Activated T-helper 17 cell treated with anti-CD3 and anti-CD28 coated beads, Interleukin-2, amount 50 U/mL, for 72 hours (primary cell): ENCODE measurements at places on chromosomes 1 and 21. TPM values are rescaled to one million over a fixed set of nuclear protein-coding genes. Genes with fewer than 3 reads are reported as not detected.

TMIGD3 gene
- 0.41 TPM for total RNA-seq

- H3K4me1 ChIP-seq: no peaks in the 10 kb centered on the region
- H3K4me3 ChIP-seq: no peak overlapping the region
- H3K27me3 ChIP-seq: peaks cover 78% of the 10 kb centered on the region
- no peak overlapping the region for H3K27ac ChIP-seq
- no peaks in the 10 kb centered on the region for H3K36me3 ChIP-seq
Observed at GRCh38 chr1:165345502-165345901, 11.0 kb downstream of the LMX1A start.

DNA sequence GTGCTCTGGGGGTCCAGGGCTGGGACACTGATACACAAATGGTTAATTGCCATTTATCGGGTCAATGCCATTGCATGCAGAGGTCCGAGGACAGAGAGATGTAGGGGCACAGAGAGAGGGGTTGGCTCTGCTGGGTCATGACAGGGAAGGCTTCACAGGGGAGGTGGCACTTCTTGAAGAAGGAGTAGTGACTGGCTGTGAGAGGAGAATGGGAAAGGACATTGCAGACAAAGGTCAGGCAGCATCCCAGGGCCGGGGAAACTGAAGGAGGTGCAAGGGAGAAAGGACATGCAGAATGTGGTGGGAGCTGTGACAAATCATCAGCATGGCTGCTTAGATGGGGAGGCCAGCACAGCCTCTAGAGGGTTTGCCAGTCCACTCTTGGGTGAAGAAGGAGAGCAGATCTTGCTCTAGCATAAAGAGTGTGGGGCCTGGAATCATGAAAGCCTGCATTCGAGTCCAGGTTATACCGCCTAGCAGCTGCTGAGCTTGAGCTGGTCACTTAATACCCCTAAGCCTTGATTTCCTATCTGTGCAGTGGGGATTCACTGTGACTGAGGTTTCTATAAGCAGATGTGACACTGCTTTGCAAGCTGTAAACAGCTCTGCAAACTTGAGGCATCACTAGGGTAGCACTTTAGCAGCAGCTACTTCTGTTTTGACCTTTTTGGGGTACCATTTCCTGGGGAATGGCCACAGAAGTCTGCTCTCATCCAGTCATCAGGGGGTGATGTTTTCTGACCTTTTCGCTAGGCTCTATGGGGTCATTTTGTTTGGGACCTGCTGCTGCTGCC lies 59.2 kb upstream of the EPS8L3 start:
- H3K36me3 ChIP-seq: no peaks in the 10 kb centered on the region
- peak overlapping the region; percentile 45 for H3K4me3 ChIP-seq
- H3K27ac ChIP-seq: peak overlapping the region; percentile 76
- peak; percentile 41 for ATAC-seq
- no peaks in the 10 kb centered on the region for H3K27me3 ChIP-seq

CDK18 gene
- 0.91 TPM for total RNA-seq

GNG4 gene
- 0.32 TPM for total RNA-seq

DNA sequence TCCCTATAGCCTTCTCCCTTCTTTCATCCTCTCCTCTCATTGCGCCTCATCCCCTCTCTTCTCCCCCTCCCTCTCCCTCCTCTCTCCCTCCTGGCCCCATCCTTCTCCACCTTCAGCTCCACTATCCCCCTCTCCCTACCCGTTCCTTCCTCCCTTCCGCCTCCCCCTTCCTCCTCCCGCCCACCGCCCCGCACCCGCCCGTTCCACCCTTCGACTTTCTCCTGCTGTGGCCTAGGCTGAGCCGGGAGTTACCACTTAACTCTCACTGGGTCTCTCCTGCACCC lies 1.6 kb downstream of the NPR1 start:
- no peak for ATAC-seq
- H3K4me3 ChIP-seq: peak overlapping the region; percentile 73
- peaks cover 42% of the 10 kb centered on the region for H3K27me3 ChIP-seq
- no peak overlapping the region for H3K27ac ChIP-seq

CYP4A11 gene
- total RNA-seq: not detected

C1QTNF12 gene
- 7.5 TPM for total RNA-seq

ILDR2 gene
- 5.0 TPM for total RNA-seq

DNA sequence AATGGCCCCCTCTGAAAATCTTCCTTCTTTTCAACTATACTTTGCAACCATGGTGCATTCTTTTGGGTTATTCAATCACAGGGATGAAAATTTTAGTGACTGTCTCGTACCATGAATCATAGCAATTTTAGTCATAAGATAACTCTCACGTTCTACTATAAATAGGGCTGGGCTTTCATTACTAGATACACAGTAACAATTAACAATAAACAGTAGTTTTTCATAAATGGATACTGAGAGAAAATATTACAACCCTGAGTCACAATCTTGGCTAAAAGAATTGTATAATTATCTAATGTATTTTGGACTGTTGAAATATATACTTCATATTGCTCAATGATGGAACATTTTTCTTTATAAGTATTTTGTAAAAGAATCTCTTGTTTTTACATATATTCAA lies 96.1 kb downstream of the TEX35 start:
- H3K4me3 ChIP-seq: no peak overlapping the region
- no peaks in the 10 kb centered on the region for H3K4me1 ChIP-seq
- no peak overlapping the region for H3K27ac ChIP-seq
- ATAC-seq: no peak
- no peaks in the 10 kb centered on the region for H3K36me3 ChIP-seq

- H3K27ac ChIP-seq: no peak overlapping the region
- H3K27me3 ChIP-seq: no peaks in the 10 kb centered on the region
- peak; percentile 40 for ATAC-seq
Observed at GRCh38 chr1:173062150-173062938, 11.6 kb upstream of the TNFSF18 start.

DNA sequence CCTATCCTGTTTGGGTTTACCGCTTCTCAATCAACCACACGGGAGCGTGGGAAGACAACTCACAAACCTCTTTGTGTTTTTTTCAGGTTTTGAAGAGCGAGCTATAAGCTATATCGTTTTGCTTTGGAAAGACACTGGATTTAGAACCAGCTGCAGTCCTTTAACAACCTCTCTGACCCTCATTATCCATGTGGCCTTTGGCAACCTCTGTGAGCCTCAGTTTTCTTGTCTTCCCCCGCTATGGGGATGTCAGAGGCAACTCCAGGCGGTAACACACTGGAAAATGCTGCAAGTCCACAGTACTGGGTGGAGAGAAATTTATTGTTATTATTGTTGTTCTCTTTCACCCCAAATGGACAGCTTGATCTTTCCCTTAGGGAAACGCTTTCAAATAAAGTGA lies 100.0 kb downstream of the ETS2 start:
- no peaks in the 10 kb centered on the region for H3K4me1 ChIP-seq
- no peak for ATAC-seq
- no peak overlapping the region for H3K27ac ChIP-seq
- no peaks in the 10 kb centered on the region for H3K36me3 ChIP-seq
- no peak overlapping the region for H3K4me3 ChIP-seq

- ATAC-seq: no peak
- no peaks in the 10 kb centered on the region for H3K36me3 ChIP-seq
- H3K27me3 ChIP-seq: peaks cover 19% of the 10 kb centered on the region
- no peak overlapping the region for H3K4me3 ChIP-seq
- H3K27ac ChIP-seq: no peak overlapping the region
Observed at GRCh38 chr21:34619841-34620665, 5.1 kb upstream of the RCAN1 start.

DNA sequence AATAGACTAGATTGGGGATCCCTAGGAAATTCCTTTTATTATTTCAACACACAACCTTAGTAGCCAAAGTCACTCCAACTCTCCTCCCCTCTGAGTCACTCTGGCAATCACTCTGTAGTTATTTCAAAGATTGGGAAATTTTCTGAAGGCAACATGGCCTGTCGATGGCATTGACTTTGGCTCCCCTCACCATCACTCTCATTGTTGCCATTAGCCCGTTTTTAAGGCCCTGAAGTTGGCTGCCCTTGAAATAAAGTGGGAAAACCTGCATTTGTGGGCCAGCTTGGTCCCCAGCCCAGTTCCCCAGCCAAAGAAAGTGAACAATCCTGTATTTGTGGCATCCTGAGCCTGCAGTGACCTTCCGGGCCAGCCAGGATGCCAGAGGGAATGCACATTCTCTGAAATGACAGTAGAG lies 52.5 kb downstream of the CDC7 start:
- H3K4me3 ChIP-seq: peak overlapping the region; percentile 64
- peak overlapping the region; percentile 73 for H3K27ac ChIP-seq
- H3K27me3 ChIP-seq: no peaks in the 10 kb centered on the region
- no peak for ATAC-seq
- peaks cover 65% of the 10 kb centered on the region for H3K4me1 ChIP-seq
- H3K36me3 ChIP-seq: no peaks in the 10 kb centered on the region
